Caco-2 (cell line): ENCODE measurements at places on chromosomes 16 and 17. TPM values are rescaled to one million over a fixed set of nuclear protein-coding genes. Genes with fewer than 3 reads are reported as not detected.

DNA sequence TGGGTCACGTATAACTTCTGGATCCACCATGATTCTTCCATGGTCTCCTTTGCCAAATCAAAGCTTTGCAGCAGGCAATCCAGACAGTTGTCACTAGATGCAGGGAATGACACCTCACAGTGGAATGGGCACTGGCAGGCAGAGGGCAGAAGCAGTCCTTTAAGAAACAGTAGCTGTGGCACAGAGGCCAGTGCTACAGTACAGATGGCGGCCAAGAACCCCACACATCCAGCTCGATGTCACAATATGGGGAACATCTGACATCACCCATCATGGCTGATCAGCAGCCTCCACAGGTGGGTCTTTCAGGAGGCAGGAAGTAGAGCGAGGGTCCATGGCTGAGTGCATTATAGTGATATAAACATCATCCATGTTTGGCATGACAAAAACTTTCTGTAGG is 18.8 kb upstream of the ERN1 start:
- no peak for DNase-seq

GRCh38 chr17:81727324-81728031 is 15.4 kb downstream of the SLC25A10 start:
- no peak for DNase-seq

DNA sequence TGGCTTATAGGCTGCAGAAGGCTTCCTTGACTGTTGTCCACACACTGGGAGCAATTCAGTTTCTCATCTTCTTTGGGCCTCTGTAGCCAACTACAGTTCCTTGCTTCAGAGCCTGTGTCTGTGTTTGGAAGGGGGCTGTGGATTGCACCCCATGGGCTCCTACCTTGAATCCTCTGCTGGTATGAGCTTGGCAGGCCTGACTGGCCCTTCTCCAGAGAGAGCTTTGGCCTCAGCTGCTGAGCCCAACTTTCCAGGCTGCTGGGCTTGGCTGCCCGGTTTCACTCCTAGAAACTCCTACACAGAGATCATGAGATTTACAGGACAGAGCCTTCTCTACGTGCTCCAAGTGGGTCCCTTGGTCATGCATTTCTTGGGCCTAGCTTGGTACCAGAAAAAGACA is 354.4 kb downstream of the SNX29 start:
- DNase-seq: no peak

DNA sequence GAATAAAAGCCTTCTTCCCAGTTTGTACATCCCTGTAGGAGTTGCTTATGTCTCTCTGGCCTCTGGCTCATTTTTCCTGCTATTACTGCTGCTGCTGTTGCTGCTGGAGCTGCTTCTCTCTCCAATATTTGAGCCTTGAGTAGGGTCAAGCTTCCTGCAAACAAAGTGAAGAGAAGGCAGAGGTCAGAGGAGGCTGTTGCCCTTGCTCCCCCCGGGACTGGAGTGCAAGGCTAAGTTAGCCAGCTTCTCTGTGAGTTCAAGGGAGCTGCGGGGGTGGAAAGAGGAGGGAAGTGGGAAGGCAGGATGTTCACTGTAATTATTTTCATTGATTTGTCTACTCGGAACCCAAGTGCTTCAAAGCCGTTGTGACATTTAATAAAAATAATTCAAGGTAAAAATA is 77.0 kb upstream of the TMEM132E start:
- DNase-seq: no peak

- peak; percentile 74 for DNase-seq
These were observed 2.2 kb upstream of the PLEKHH3 start for GRCh38 chr17:42678951-42679491.

Gene RPAIN
- 30.5 and 36.5 TPM in 2 replicates for total RNA-seq

DNA sequence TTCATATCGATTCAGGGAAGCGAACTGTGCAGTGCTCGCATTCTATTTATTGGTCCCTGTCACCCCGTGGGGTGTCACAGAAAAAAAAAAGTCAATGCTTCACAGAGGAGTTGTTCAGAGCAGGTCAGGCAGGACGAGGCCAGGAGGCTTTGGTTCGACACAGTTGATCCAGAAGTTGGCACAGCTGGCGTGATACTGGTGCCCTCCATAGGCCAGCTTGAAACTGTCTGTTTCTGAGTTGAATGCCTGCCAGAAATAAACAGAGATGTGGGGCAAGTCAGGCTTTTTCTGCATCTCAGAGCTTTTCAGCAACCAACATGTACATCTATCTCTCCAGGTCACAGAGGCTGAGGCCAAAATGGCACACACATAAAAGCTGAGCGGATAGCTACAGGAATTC is 29.1 kb downstream of the DUSP14 start:
- DNase-seq: no peak

Gene VMO1
- total RNA-seq: 0.54 TPM in 1 of 2 replicates, not detected in the other

DNA sequence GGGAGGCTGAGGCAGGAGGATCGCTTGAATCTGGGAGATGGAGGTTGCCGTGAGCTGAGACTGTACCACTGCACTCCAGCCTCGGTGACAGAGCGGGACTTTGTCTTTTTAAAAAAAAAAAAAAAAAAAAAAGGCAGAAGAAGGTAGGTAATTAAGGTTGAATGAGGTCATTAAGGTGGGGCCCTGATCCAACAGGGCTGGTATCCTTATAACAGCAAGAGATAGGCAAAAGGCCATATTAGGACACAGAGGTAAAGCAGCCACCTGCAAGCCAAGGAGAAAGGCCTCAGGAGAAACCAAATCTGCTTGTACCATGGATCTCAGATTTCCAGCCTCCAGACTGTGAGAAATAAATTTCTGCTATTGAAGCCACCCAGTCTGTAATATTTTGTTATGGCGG is 60.3 kb downstream of the SPAG9 start:
- no peak for DNase-seq

DNA sequence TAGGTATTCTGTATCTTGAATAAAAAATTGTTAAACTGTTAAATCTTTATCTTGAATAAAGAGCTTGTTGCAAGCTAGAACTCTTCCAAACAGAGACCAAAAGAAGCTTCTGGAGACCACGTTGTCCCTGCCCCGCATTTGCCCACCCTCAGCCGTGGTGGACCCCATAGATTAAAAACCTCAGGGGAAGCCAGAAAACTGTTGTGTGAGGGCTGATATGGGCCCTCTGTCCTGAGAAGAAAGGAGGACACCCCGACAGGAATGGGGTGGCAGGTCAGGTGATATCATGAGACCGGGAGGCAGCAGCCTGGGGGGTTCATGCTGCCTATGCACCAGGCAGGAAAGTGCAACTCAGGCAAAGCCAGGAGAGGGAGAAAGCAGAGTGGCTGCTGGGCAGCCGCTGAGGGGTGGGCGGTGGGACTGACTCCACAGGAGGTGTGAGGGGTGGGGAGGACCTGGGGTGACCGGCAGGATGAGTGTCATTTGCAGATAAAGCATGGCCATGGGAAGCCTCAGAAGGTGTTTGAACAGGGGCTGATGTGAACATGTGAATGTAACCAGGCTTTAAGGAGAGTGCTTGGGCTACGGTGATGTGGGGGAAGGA is 147.8 kb downstream of the IRF8 start:
- DNase-seq: peak; percentile 31

DNA sequence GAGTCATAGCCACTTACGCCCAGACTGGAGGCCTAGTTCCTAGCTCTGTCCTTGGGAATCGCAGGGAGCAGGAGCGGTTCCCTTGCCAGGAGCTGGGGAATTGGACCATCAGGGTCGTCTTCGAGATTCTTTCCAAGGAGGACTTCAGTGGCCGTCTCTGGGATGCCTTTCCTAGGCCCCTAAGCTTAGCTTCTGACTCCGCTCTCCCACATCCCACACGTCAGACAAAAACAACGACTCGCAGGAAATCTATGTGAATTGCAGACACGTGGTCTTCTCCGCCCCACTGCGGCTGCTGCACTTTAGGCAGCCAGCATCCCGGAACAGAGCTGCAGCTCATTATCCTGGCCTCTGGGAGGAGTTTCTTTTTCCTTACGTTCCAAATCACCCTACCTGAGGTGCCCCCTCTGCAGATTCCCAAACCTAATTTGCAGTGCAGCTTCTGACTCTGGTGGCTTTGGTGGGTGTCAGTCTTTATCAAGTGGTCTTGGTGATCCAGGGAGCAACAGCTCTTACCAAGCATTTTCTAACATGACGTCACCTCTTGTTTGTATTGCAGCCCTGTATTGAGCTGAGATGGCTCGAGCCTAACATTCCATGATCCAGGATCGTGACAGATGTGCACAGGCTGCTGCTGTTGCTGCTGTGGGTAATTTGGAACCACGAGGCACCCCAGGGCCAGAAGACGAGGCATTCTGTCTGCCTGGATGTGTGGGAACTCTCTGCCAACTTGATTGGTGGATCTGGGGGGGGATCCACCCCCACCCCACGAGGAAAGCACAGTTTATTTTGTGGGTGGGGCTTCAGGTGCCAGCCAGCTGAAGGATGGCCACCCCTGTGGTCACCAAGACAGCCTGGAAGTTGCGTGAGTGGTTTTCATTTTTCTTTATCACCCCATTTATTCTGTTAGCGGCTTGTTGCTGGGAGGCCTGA is 1.1 kb downstream of the KATNB1 start:
- peak; percentile 71 for DNase-seq

DNA sequence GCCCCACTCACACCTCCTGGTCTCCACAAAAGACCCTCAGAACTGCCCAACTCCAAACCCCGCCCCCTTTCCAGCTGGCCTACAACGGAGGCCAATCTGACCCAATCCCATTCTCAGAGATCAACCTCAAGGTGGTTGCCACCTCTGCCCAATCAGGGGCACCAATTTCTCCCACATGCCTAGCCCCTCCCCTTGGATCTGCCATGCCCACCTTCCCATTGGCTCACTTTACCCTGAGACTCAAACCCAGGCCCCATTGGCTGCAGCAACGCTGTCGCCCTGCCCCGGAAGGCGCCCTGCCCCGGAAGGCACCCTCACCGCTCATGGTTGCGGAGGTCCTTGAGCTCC is 10.6 kb downstream of the ZNF668 start:
- DNase-seq: no peak

- DNase-seq: no peak
These were observed 2.0 kb downstream of the HAS3 start for GRCh38 chr16:69107316-69107962.

Gene RNF40
- 94.0 and 97.6 TPM in 2 replicates for total RNA-seq

DNA sequence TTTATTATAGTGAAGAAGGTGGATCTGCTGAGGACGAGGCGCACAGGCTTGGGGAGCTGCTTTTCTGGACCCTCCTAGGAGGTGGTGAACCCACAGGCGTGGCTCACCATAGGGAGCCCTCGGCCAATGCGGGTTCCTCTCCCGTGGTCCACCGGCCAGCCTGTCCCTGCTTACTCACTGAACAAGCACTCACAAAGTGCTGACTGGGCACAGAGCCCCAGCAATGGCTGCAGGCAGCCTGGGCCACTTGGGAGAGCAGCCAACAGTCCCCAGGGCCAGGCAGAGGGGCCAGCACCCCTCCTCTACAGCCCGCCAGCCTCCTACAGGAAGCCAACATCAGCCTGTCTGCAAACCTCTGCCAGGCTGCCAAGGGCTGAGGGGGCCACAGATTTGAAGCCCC is 19.1 kb upstream of the NCBP3 start:
- no peak for DNase-seq

GRCh38 chr17:58671969-58672368 is 19.9 kb downstream of the TEX14 start:
- no peak for DNase-seq

DNA sequence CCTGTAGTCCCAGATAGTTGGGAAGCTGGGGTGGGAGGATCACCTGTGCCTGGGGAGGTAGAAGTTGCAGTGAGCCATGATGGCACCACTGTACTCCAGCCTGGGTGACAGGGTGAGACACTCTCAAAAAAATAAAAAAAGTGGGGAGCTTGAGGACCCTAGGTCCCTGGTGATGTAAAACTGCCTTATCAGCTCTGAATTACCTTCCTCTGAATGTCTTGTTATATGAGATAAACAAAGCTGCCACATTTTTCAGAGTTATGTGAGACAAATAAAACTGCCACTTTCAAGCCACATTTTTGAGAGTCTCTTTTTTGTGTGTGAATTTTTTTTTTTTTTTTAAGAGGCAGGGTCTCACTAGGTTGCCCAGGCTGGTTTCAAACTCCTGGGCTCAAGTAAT is 32.0 kb upstream of the B4GALNT2 start:
- no peak for DNase-seq

DNA sequence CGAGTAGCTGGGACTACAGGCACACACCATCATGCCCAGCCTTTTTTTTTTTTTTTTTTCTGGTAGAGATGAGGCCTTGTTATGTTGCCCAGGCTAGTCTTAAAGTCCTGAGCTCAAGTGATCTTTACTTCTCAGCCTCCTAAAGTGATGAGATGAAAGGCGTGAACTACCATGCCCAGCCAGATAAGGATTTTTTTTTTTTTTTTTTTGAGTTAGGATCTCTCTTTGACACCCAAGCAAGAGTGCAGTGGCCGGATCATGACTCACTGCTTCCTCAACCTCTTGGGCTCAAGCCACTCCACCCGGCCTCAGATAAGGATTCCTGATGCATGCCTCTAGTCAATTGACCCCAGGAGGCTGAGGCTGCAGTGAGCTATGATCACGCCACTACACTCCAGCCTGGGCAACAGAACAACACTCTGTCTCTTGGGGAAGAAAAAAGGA is 11.2 kb upstream of the PLEKHG4 start:
- peak; percentile 73 for DNase-seq

GRCh38 chr16:70714581-70715054 is 28.8 kb upstream of the MTSS2 start:
- DNase-seq: no peak

DNA sequence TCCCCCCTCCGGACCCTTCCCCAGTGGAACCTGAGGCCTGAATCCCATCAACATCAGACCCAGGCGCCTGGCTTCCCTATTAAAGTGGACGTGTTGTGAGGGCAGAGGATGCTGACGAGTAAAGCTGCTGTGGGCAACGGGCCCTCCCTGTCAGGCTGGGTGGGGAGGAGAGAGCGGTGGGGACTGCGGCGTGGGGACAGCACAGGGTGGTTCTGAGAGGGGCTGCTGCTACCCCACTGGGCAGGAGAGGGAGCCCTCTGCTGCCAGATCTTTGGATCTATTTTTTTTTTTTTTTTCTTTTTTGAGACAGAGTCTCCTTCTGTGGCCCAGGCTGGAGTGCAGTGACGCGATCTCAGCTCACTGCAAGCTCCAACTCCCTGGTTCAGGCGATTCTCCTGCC is 5.9 kb downstream of the CA5A start:
- DNase-seq: no peak
